Activated CD4-positive, alpha-beta T cell treated with anti-CD3 and anti-CD28 coated beads, Interleukin-2, amount 50 U/mL, for 48 hours (primary cell): ENCODE measurements at places on chromosomes 6 and 20.

DNA sequence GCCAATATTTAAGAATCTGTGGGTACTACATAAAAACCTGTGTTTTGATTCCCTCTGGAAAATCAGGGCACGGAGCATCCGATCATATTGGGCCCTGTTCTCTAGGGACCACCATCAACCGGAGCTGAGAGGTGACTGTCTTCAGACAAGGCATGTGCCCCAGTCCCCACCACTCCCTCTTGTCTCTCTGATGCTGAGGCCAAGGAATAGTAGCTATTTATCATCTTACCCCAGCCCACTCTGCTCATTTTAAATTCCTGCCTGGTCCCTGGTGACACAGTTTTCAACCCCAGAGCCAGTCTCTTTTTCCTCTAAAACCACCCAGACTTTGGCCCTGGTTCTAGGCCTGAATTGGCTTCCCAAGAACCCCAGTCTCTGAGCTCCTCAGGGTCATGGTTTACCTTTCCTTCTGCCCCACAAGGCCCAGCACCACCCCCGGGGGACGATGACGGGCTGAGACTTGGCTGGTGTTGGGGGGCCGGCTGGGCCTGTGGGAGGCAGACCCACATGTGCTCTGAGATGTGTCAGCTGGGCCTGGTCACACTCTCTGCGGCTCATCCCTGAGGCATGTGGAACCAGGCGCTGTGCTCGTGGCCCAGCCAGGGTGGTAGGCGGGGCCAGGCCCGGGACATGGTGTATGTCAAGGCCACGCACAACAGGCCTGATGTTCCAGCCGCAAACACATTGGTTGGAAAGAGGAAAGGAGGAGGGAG lies 114.4 kb downstream of the CEBPB start:
- DNase-seq, result no peak

- no peak for DNase-seq
Observed at GRCh38 chr6:66735106-66735890, 1028.3 kb upstream of the EYS start.

GRCh38 chr6:136982928-136983327 lies 60.8 kb downstream of the SLC35D3 start:
- no peak for DNase-seq

DNA sequence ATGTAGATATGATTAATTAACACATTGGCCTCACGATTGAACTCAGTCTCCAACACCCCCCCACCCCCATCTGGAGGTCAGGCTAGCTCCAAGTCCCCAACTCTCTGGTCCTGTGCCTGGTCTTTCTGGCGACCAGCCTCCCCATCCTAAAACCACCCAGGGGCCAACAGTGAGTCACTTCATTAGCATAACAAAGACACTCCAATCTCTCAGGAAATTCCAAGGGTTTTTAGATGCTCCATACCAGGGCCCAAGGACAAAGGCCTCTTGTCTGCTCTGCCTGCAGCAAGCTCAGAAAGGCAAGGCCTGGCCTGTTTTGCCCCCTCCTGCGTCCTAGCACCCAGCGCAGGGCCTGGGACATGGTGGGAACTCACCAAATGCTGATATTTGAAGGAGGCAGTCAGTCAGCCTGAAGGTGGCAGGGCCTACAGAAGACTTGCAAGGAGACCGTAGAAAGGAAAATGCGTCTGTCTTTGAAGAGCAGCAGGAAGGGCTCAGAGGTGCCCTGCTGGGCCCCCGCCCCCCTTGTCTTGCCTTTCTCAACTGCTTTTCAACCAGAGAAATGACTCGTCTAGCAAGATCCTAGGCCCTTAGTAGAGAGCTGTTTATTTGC lies 184.7 kb downstream of the CDH4 start:
- DNase-seq, result no peak

- DNase-seq, result no peak
Observed at GRCh38 chr20:8981482-8981881, 87.4 kb upstream of the PLCB4 start.

GRCh38 chr6:51936531-51937290 lies 150.7 kb downstream of the PKHD1 start:
- DNase-seq, result no peak

- no peak for DNase-seq
Observed at GRCh38 chr20:33771938-33772337, 39.2 kb upstream of the CHMP4B start.

DNA sequence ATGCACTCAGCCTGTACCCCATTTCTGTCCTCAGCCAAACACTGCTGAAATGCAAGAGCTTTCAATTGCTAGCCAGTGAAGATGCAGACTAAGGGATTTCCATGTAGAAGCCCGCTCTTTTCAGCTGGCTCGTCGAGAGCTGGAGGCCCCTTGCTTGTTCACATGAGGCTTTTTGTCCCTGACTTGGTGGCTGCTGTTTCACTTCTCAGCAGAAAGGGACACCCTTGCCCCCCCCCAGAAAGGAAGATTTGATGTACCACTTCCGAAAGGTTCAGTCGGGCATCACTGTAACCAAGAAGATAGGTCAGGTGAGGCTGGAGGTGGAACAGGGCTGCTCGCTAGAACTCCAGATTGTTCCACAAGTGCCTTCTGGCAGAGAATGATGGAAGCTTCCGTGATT lies 23.3 kb downstream of the PTPN1 start:
- no peak for DNase-seq

- DNase-seq, result no peak
Observed at GRCh38 chr20:62045529-62046285, 20.0 kb downstream of the TAF4 start.

GRCh38 chr20:25025091-25025861 lies 32.7 kb downstream of the ACSS1 start:
- no peak for DNase-seq

DNA sequence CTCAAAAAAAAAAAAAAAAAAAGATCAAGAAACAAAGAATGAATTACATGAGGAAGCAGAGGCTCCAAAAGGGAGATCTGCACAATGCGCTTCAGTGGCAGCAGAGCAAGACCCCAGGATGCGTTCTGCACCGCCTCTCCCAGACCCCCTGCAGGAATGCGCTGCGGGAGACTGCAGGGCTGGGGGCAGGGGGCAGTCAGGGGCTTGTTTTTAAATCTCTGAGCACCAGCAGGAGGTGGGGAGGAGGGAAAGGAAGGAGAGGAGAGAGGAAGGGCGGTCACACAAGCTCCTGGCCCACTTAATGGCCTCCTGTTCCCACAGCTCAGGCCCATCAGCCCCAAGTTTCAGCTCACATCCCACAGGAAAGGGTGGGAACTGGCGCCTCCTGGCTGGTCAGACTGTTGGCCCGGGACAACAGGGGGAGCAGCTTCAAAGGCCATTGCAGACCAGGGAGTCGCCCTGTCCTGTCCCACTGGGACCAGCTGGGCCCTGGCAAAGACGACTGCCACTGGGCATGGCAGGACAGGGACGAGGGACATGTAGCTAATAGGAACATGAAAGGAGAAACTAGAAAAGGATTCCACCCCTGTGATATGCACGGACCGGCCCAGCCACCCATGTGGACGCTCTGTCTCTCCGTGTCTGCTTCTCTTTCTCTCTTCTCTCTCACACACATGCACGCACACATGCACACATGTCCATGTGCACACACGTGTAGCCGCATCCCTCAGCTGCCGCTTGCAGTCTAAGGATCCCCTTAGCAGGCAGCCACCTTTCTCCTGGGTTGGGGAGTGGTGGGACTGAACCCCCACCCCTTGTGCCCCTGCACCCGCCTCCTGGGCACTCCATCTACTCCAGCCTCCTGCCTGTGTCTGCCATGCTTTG lies 34.7 kb downstream of the TFEB start:
- DNase-seq, result no peak

GRCh38 chr6:129894921-129895320 lies 33.8 kb upstream of the TMEM244 start:
- no peak for DNase-seq

GRCh38 chr20:41169791-41170351 lies 32.5 kb downstream of the PLCG1 start:
- no peak for DNase-seq

- DNase-seq, result no peak
Observed at GRCh38 chr6:167560673-167561569, 236.0 kb downstream of the TTLL2 start.

GRCh38 chr6:140977403-140977802 lies 1155.3 kb upstream of the GJE1 start:
- no peak for DNase-seq

GRCh38 chr6:89828988-89829471 lies 650 bp upstream of the CASP8AP2 start:
- peak; percentile 19 for DNase-seq

- DNase-seq, result no peak
Observed at GRCh38 chr6:136089876-136090275, 160.2 kb downstream of the MTFR2 start.

DNA sequence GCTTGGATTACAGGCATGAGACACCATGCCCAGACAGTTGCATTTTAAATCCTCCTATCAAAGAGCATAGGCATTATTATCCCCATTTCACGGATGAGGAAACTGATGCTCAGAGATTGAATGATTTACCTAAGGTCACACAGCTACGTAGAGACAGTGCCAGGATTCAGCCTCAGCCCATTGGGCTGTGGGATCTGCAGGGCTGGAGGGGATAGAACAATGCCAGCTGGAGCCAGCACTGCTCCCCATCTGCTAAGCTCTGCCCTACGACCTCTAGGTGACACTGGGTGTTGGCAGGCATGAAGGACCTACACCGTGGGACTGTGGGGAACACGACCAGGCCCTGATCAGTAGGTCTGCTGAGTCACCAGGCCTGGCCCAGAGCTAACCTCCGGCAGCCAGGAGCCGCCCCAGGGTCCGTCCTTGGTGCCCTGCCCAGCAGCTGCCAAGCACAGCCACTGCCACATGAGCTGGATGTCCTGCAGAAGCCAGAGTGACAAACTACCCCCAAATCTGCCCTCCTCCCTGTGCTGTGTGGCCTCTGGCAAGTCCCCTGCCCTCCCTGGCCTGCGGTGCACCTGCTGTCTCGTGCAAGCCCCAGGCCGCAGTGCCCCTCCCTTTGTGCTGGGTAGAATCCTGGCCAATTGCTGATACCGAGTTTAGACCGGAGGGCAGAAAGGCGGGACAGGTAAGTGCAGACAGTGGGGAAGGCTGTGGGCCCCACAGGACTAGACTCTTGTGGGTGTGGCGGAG lies 47.6 kb upstream of the PTGIS start:
- no peak for DNase-seq

DNA sequence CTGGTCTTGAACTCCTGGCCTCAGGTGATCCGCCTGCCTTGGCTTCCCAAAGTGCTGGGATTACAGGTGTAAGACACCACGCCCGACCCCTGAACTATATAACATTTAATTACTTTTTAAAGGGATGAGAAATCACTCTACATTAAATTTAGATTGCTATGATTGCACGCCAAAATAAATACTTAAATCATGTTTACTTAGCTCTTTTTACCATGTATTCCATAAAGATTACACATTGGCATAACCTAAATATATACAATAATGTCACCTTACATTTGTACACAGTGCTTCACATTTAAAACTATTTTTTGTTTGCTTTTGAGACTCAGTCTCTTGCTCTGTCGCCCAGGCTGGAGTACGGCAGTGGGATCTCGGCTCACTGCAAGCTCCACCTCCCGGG lies 86.4 kb downstream of the IRAK1BP1 start:
- DNase-seq, result no peak

- DNase-seq, result no peak
Observed at GRCh38 chr6:13229205-13230085, 98.9 kb downstream of the TBC1D7 start.

- no peak for DNase-seq
Observed at GRCh38 chr20:38706509-38706908, 17.8 kb upstream of the SLC32A1 start.
